ENCODE measurements at places on chromosomes 16 and 17.

- DNase-seq: no peak
Measured at GRCh38 chr17:41404024-41404671, 6.7 kb upstream of the KRT31 start.

- DNase-seq: no peak
Measured at GRCh38 chr16:12529582-12529981, 274.1 kb downstream of the CPPED1 start.

DNA sequence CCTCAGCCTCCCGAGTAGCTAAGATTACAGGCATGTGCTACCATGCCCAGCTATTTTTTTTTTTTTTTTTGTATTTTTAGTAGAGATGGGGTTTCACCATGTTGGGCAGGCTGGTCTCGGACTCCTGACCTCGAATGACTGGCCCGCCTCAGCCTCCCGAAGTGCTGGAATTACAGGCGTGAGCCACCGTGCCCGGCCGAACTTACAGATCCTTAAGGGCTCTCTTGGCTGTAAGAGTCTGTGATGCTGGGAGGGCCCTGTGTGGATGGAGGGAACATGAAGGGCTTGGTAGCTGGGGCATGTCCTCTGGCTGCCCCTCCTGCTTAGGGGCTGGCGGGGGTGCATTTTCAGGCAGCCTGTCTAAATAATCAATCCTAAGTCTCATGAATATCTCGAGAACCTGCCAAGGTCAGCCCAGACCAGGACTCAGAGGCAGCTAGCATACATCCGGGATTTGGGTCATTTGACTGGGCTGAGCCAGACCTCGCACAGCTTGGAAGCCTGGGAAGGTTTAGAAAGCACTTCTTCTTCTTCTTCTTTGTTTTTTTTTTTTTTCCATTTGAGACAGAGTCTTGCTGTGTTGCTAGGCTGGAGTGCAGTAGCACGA lies 17.1 kb downstream of the SPNS3 start:
- DNase-seq: no peak

- no peak for DNase-seq
Measured at GRCh38 chr16:27684047-27684446, 134.1 kb downstream of the KATNIP start.

GRCh38 chr17:7233701-7234082 lies 625 bp downstream of the DVL2 start:
- no peak for DNase-seq

GRCh38 chr17:30401097-30401496 lies 22.4 kb downstream of the CPD start:
- no peak for DNase-seq

- no peak for DNase-seq
Measured at GRCh38 chr16:88963583-88963982, 13.4 kb downstream of the CBFA2T3 start.

DNA sequence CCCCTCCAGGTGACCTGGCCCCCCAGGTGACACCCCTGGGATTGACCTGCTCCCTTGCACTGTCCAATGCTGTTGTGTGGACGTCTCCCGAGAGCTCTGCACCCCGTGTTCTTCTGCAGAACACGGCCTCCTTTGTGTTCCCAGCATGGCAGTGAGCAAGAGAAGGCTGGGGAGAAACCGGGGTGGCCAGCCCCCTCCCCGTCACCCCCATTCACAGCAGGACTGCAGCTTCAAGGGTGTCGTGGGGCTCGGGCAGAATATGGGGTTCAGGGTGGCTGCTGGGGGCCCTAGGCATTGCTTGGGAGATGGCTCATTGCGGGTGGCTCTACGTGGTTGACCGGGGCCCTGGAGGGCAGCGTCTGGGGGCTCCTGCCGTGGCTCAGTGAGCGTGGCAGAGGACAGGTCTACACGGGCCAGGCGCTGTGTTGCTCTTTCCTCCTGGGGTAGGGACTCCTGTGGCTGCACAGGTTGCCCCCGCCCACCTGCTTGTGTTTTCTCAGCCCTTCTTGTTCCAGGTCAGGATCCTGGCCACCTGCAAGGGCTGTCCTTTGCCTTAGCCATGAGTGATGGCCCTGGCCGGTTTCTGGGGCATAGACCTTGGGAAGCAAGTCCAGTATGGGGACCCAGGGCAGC lies 12.5 kb downstream of the GSE1 start:
- no peak for DNase-seq

DNA sequence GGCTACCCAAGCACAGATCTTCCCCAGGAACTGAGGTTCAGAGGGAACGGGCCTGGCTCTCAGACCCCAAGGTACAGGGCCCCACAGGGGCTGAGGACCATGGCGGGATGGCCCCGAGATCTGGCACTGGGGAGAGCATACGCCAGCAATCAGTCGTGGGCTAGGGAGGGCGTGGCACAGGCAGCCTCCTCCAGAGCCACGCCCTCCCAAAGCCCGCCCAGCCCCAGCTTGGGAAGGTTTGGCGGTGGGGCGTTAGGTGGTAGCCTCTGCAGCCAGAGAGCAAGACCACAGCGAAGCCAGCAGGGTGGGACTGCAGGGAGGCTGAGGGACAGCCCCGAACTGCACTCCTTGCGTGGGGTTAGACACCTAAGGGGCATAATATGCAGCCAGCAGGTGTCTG lies 11.6 kb downstream of the WNT9B start:
- DNase-seq: no peak

- DNase-seq: no peak
Measured at GRCh38 chr16:75420987-75421819, 12.1 kb downstream of the CFDP1 start.

DNA sequence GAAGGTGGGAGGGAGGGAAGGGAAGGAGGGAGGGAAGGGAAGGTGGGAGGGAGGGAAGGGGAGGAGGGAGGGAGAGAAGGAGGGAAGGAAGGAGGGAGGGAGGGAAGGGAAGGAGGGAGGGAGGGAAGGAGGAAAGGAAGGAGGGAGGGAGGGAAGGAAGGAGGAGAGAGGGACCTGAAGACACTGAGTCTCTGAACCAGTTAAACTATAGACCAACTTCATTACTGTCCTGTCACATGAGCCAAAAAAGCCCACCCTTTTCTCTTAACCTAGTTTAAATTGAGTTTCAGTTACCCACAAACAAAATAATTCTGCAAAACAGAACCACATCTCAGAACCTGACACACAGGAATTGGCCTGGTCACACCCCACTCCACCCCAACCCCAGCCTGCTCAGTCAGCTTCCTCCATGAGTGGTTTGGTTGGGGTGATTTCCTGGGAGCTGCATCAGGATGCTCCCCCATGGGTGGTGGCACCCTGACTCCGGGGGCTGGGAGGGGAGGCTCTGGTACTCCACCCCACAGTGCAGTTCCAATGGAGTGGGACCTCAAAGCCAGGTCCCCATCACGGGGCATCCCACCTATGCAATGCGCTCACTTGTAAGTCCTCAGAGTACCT lies 4.7 kb upstream of the PRR29 start:
- no peak for DNase-seq

DNA sequence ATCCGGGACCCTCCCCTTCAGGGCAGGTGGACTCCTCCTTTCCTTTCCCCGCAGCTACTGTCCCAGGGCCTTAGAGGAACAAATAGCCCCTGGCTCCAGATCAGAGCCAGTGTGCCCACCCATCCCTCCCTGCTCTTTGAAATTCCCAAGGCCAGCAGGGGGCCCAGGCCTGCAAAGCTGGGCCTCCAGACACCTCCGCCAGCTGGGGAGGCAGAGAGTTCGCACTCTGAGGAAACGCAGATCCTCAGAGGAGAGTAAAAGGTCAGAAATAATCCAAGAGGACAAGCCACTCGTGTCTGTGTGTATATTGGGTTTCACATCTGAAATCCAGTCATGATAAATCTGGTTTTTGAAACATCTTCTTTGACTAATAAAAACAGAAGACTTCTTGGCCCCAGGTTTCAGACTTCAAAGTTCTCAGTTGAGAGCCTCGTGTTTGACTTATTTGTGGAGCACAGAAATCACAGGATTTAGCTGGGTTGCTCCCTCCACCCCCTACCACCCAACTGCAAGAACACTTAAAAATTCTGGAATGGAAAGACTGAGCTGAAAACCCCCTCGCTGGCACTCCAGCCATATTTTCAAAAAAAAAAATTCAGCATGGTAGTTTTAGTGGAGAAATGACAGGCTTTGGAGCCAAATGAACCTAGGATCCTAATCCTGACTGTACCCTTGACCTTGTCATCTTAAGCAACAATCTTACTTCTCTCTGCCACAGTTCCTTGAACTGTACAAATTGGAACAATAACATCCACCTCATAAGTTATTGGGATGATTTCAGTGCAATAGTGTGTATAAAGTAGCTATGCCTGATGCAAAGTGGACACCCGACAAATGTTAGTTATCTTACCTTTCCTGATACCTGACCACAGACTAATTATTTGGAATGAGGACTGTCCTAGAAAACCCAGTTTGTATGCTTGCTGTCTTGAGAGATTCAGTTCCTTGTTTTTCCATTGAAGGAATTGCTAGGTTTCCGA lies 44.5 kb upstream of the TBX2 start:
- no peak for DNase-seq

DNA sequence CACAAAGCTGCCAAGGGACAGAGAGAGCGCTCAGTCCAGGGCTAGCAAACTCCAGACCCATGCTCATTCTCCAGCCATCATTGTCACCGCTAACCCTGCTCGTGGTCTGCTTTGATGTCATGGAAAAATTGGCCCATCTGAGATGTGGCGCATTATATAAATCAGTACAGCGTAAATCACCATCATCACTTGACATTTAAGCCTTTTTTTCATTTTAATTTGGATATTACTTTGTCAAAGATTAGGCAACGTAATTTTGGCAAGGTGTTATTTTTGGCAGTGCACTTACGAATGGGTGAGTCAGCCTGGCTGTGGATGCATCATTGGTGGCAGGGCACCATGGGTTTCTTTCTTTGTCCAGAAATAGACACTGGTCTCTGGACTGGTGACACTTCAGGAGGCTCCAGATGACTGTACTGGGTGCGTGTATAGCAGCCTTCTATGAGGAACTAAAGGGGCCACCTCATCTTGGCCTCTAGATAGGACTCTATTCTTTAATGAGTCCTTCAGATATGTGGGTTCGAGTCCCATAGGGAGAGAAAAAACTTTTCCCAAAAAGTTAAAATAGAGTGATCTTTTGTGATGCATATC lies 166.3 kb downstream of the MSI2 start:
- no peak for DNase-seq

GRCh38 chr17:39339272-39339671 lies 62.2 kb downstream of the FBXL20 start:
- no peak for DNase-seq

GRCh38 chr17:63478814-63479494 lies 2.1 kb downstream of the ACE start:
- DNase-seq: peak; percentile 67

DNA sequence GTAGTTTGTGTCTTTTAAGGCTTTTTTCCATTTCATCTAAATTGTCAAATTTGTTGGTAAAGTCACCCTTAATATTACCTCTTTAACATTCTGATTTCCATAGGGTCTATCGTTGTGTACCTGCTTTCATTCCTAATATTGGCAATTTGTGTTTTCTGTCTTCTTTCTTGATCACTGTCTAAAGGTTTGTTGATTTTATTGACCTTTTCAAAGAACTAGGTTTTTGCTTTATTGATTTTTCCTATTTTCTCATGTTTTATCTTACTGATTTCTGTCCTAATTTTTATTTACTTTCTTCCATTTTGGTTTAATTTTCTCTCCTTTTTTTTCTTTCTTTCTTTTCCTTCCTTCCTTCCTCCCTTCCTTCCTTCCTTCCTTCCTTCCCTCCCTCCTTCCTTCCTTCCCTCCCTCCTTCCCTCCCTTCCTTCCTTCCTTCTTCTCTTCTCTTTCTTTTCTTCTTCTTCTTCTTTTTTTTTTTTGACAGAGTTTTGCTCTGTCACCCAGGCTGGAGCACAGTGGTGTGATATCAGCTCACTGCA lies 86.3 kb downstream of the CYLD start:
- no peak for DNase-seq

DNA sequence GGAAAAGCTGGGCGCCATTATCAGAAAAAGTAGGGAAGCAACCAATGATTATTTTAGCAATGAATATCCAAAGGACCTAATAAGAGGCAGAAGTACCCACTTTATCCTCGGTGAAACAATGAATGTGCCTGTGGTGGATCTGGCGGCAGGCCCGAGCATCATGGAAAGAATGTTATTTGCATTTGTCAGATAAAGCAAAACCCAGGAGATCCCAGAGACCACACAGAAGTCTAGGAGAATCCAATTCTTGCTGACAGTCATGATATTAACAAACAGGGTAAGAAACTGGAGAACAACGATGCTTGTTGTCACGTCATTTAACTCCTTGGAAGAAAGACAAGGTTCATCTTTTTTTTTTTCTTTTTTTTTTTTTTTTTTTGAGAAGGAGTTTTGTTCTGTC lies 12.0 kb upstream of the TNRC6A start:
- no peak for DNase-seq

DNA sequence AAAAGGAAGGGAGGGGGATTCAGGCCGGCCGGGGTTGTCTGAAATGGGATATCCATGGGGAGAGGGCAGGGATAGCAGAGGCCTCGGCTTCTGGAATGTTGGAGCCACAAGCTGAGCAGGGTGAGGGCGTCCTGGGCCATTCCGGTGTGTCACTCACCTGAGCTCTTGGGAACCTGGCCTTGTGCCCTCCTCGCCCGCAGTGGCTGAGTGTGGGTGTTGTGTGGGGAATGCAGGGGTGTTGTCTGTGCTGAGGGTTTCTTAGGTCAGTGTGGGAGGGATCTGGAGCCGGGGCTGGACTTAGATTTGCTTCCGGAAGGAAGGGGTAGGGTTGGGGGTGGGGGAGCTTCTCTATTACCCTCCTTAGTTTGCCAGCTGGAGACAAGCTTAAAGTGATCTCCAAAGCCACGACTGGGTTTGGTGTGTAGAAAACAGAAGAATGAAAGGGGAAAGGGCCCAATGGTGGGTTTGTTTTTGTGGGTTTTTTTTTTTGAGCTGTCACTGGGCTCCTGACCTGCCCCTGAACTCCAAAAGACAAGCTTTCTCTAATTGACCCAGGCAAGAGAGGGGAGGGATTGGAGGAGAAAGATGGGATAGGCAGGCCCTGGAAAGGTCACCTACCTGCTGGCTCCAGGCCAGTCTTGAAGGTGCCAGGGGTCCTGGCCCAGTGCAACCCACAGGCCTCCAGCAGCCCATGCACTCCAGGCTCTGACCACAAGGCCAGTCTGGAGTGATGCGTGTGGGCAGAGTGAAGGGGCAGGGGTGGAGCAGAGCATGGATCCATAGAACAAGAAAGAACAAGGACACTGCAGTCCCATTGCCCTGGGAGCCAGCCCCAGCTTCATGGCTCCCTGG lies at the start of gene SULT1A2:
Gene SULT1A2 (minus strand): TSS at position 211 of the 852 bp plus-strand sequence. CDS start 1,120 bp downstream, outside the sequence.
- DNase-seq: no peak

GRCh38 chr16:31127182-31127581 lies 8.3 kb downstream of the PRSS8 start:
- no peak for DNase-seq

DNA sequence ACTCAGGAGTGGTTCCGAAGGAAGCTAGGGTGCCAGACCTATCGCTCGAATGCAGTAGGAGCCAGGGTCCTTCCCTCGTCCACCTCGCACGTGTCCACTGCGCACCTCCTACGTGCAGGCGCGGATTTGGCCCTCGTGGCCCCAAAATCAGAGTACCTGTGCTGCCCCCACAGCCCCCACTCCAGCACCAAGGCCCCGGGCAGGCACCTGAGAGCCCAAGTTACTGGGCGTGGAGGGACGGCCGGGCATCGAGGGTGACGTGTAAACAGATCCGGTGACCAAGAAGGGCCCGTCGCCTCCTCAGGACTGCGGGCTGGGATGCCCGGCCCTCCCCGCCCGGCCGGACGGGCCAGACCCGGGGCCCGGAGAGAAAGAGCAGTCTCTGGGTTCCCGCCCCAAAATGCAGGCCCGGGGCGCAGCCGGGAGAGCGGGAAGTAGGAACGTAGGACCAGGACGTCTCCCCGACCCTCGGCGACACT lies 492 bp downstream of the SLC25A39 start:
- DNase-seq: no peak
